Stimulated activated CD4-positive, alpha-beta T cell treated with anti-CD3 and anti-CD28 coated beads, Interleukin-2, amount 100 ng/mL, for 48 hours (primary cell): ENCODE measurements at places on chromosomes 12 and 14.

GRCh38 chr12:29299633-29300032 is 81.3 kb downstream of the ERGIC2 start:
- DNase-seq: no peak

DNA sequence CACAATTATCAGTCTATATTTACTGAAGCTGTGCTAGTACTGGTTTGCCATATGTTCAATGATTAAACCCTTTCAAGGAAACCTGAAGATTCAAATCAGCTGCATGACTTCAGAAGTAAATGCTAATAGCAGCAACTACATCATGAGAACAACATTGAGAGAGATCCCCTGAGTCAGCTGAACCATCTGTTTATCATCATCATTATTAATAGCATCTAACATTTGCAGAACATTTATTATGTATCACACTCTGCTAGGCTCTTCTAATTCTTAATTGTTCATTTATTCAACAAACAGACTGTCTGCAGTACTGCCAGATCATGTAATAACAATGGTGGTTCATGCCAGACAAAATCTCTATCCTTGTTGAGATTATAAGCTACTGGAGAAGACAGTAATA is 157.4 kb downstream of the KLHL28 start:
- DNase-seq: no peak

DNA sequence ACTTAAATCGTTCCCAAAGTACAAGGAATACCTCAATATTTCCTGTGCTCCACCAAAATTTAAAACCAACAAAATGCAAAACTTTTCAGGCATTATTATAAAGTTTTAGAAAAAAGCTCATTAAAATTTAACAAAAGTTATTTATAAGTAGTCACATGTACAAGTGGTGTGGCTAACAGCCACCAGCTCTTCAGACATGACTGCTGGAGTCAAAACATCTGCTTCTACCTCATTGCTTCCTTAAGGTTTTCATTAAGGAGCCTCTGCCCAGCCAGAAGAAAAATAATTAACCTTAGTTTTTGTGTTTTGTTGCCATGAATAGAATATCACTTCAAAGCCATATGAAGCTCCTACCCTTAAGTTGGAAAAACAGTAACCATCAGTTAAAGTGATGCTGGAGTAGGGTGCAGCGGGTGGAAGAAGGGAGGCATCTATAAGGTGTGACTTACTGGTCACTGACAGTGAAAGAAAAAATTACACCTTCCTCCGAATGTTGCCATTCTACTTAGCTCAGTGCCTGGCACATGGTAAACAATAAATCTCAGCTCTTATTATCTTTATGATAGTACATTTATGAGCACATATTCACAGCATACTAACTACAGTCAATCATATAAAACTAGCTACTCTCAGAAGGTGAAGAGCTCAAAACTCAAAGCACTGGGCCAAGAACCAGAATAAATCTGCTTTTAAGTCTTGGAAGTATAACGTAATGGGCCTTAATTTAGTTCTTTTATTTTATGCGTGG is 57.7 kb downstream of the GALC start:
- DNase-seq: no peak

DNA sequence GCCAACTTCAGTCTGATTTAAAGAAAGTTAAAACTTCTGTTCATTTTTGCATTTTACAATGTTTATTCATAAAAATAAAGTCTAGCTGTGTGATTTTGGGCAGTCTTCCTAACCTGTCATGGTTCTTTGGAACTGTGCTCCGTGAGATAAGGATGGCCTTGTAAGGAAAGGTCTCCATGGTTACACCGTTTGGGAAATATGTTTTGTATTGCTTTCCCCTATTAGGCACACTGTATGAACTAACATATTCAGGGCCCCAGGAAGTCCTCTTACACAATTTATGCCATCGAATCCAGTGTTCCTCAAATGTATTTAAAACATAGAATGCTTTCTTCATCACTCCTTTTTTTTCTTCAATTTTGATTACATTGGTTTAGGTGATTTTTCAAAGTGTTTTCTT is 54.5 kb downstream of the APAF1 start:
- no peak for DNase-seq

- DNase-seq: no peak
These were observed 1.1 kb upstream of the WDR89 start for GRCh38 chr14:63642656-63643382.

GRCh38 chr12:12398026-12398859 is 41.4 kb downstream of the BORCS5 start:
- DNase-seq: no peak

DNA sequence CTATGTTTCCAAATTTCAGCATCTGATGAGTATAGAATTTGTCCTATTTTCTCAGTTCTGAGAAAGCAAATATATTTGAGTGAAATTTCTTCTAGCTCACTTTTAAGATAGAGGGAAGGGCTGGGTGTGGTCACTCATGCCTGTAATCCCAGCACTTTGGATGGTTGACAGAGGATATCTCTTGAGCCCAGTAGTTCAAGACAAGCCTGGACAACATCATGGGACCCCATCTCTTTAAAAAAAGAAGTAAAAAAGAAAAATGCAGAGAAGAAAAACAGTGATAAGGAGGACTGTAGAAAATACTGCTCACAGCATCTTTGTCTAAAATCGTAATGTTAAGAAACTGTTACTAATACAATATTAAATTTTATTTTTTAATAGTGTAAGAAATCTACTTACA is 2.3 kb upstream of the OR6C70 start:
- DNase-seq: no peak

DNA sequence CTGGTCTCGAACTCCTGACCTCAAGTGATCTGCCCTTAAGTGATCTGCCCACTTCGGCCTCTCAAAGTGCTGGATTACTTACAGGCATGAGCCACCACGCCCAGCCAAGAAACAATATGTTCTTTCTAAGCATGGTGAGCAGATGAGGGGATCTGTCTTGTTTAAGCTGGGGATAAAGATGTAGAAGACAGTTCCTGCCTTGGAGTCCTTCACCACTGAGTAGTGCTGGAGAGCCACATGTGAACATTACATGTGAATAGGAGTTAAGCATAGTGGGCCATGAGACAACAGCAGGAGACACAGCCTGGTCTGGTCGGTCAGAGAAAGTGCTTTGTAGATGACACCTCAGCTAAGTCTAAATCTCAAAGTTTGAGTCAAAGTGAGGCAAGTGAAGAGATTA is 26.0 kb downstream of the TMBIM6 start:
- DNase-seq: no peak

- peak; percentile 36 for DNase-seq
These were observed 15.6 kb downstream of the SMUG1 start for GRCh38 chr12:54173066-54173726.

DNA sequence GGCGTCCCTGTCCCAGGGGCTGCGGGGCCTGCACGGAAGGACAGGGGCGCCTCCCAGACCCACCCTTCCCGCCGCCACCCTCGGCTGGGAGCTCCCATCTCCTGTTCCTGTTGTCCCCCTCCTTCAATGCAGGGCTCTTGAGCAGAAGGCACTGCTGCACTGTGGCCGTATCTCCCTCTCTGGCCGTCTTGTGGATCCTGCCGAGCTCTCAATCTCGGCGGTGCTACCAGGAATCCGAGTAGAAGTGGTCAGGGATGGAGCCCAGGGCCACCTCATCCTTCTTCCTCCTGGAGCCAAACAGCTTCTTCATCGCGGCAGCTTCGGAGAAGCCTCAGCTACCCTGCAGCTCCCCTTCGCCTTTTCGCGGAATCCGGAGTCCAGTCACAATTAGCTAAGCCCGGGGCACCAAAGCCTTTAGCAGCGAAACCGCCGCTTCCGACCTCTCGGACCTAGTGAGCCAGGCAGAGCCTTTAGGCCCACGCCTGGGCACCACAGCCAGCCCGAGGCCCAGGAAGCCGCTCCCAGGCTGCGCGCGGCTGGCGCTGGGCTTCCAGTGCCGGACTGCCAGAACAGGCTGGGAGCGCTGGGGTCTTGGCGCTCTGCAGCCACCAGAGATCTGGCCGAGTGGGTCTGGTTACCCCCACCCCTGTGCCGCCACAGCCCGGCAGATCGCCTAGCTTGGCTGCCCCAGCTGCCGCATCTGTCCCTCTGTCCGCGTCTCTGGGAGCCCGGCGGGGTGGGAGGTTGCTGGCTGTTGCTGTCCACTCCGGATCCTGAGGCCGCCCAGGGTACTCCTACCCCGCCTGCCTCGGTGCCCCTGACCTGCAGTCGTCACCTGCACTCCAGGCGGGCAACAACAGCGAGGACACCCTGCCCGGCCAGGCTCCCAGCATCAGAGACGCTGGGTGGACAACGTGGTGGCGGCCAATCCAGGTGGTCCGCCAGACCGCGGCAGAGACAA is 69.1 kb downstream of the ASCL4 start:
- no peak for DNase-seq

DNA sequence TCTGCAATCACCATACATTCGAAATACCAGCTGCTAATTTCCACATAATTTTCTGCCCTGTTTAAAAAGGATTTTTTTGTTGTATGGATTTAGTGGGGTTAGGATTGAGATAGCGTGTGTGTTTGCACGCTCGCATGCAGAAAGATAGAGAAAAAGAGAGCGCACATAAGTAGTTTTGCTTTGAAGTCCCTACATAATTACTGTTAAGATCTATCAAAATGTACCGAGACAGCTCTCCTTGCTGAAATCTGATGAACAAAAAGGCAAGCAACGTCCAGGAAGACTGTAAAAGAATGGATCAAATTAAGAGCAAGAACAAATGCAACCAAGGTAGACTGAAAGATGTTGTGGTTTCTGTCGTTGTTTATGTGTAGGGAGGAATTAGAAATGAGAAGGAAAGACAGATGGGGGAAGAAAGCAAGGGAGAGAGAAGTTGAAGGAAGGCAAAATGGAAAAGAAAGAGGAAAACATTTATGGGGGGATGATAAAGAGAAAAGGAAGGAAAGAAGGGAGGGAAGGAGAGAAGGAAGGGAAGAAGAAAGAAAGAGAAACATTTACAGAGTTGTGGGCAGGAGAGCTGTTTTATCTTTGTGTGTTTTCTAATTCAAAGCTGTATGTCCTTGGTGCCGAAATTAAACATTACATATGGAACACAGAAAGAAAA is 522.3 kb downstream of the MED13L start:
- DNase-seq: no peak

- DNase-seq: no peak
These were observed 69.7 kb upstream of the PLEKHG3 start for GRCh38 chr14:64634558-64634957.

DNA sequence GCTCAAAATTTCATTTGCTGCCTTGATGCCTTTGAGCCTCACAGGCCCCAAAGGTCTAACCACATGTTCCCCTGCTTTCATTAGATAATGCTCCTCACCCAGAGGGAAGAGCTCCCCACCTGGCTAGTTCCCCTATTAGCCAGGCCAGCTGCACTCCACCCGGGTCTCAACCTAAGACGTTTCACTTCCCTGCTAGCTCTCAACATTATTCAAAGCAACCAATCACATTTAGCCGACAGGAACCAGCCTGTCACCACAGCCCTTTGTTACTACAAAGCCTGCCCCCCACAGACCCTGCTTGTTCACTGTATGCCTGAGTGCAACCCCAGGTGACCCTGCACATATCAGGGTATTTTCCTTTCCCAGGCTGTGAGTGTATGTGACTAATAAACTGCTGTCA is 78.6 kb downstream of the SLC15A5 start:
- no peak for DNase-seq

- DNase-seq: no peak
These were observed 61.7 kb upstream of the RFLNA start for GRCh38 chr12:124233041-124233796.

GRCh38 chr14:51654533-51654845 is 2.8 kb downstream of the FRMD6 start:
- no peak for DNase-seq

GRCh38 chr14:65482757-65483438 is 70.4 kb downstream of the FUT8 start:
- no peak for DNase-seq

DNA sequence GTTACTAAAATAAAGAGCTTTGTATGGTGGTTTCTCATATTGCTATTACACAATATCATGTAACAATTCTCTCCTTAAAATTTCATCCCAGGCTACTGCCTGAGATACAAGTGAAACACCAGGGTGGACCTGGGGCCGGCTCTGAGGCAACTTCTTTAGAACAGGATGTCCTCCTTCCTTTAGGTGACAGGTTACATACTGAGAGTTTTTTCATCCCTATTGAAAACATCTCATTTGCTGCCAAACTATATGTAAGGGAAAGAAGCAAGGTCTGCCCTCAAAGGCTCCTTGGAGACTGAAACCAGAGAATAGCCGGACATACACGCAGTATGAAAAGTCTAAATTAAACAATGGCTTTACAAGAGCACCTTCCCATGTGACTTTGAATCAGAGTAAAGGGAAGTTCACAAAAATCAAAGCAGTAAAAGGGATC is 139.9 kb downstream of the DUSP6 start:
- DNase-seq: no peak

DNA sequence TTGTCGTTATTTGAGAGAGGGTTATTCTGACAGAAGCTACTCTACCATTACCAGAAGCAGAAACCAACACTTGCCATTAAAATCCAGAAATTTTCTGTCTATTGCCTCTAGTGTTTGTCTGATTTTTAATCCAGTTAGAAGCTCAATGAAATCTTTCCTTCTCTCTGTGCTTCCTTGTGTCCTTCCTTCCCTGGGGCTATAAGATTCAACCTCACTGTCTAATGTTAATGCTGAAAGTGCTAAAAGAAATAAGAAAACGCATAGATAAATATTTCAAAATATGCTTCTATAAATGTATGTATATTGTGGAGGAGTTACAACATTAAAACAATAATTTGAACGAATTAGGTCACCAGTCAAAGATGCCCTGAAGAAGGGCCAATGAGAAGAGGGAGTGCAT is 120.8 kb downstream of the SEC23A start:
- DNase-seq: no peak

- no peak for DNase-seq
These were observed 41.5 kb upstream of the LTBP2 start for GRCh38 chr14:74653386-74654138.

DNA sequence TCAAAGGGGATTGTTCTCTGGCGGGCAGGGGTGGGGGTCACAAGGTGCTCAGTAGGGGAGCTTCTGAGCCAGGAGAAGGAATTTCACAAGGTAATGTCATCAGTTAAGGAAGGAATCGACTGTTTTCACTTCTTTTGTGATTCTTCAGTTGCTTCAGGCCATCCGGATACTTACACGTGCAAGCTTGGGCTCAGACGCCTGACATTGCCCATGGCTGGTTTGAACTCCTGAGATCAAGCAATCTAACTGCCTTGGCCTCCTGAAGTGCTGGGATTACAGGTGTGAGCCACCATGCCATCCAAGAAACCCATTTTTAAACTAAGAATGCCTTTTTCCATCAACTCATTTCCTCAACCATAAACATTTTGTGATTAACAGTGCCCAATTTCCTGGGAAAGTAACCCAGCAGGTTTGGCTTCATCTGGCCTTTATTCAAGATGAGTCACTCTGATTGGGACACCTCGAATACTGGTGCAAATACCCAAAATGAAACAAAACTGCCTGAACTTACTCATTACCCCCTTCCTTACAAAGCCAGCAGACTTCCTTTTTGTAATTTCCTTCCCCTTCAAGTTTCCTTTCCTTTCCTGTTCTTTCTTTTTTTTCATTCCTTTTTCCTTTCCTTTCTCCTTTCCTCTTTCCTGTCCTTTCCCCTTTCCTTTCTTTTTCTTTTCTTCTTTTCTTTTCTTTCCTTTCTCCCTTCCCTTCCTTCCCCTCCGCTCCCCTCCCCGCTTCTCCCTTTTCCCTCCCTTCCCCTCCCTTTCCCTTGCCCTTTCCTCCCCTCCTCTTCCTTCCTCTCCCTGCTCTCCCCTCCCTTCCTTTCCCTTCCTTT is 10.2 kb upstream of the RNASE10 start:
- DNase-seq: no peak
